ENCODE measurements at places on chromosomes 7 and 10.

DNA sequence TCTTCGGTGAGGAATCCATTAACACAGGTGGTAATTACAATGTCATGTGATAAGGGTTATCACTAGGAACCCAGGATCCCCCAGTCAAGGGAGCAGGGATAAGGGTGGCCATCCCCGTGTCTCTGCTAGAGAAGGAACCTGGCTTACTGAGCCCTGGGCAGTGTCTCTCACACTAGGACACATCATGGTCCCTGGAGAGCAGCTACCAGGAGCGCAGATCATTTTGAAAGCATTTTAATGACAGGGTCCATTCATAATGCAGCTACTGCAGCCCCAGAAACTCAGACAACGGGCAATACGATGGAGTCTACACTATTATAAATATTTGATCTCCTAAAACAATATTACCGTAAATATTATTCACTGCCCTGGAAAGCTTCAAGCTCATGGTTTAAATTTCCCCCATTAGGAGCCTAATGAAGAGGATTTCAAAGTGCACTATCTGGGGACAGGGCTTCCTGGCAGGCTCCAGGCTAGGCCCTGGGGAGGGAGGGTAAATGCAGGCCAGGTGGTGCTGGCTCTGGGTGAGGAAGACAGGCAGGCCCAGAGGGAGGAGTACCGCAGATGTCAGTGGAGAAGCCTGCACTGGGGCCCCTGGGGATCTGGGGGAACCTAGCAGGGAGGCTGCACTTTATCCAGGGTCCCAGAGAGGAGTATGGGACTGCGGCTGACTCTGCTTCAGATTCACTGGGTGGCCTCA, 52.6 kb upstream of the LOXL4 start:
- DNase-seq = no peak

- no peak for DNase-seq
These were observed 18.0 kb downstream of the MIOS start for GRCh38 chr7:7584653-7585052.

DNA sequence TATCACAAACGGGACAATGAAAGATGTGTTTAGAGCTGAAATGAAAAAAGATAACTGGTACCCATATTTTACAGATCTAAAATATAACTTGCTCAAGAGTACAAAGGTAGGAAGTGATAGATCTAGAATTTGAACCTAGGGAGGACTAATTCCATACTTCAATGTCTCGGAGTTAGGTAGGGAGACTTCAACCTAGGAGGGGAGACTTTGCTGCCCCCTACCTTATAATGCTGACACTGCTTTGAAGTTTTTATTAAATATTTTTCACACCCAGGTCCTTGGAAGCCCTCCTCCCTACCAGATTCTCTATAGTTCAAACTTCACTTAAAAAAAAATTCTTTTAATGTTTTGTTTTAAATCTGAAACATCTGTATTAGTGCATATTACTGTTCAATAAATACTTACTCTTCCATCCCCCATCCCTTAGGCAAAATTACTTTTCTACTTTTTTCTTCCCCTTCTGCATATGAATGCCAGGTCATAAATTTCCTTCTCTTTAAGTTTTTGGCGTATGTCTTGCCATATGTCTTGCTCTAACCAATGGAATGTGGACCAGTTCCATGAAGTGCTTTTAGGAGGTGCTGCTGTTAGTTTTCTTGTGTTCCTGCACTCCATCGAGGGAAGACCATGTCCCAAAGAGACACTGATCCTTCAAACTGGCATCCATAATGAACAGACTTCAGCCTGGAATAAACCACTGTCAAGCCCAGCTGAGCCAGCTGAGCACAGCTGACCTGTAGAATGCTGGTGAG, 57.8 kb downstream of the MICU1 start:
- DNase-seq = no peak

DNA sequence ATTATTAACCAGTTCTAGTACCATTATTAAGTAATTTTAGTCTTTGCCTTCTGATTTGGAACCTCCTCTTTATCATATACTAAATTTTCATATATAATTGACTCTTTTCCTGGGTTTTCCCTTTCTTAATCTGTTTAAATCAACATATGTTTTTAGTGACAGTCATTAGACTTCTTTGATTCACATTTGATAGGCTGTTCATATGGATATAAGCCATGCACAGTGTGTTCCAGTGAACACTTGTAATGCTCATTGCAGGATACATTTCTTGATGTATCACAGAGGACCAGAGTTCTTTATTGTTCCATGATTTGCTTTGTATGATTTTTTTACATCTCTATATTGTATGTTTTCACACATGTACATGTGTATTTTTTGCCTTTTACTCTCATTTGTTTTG, 114.0 kb downstream of the MLLT10 start:
- DNase-seq = no peak

DNA sequence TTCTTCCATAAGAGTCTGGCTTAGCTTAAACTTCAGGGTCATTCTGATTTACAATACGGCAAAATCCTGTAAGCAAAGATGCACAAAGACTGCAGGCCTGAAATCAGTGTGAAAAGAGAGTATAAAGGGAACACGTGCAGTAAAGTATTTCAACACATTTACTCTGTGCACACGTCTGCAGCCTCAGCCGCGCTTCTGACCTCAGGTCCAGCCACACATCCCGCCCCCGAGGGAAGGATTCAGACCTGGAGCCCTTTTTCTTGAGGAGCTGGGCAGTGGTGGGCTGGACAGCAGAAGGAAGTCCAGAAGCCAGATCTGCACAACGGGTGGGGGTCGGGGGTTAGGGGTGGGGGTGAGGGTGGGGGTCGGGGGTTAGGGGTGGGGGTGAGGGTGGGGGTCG, 58.9 kb upstream of the FAM20C start:
- DNase-seq = no peak

- no peak for DNase-seq
These were observed 150.9 kb upstream of the MEOX2 start for GRCh38 chr7:15837306-15837950.

GRCh38 chr10:95964756-95965155, 57.0 kb downstream of the CC2D2B start:
- no peak for DNase-seq

- no peak for DNase-seq
These were observed 13.8 kb upstream of the CLIP2 start for GRCh38 chr7:74275401-74275881.

DNA sequence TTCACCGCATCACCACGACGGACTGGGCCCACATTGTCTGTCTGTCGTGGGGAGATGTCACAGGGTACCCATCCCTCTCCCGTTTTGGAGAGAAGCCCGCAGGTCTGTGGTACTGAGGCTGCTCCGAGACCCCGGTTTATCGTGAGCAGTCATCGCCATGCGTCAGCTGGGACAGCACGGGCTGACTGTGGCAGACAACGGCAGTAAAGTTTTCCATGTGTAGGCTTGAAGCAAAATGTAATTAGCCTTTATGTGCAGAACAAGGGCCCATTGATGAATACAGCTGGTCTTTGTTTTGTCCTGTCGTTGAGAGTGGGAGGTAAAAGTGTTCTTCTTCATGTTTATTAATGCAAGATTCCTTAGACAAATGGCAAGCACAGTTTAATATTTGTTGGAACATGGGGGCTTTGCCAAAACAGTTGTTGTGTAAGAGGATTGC, 167.4 kb upstream of the SH2B2 start:
- no peak for DNase-seq

DNA sequence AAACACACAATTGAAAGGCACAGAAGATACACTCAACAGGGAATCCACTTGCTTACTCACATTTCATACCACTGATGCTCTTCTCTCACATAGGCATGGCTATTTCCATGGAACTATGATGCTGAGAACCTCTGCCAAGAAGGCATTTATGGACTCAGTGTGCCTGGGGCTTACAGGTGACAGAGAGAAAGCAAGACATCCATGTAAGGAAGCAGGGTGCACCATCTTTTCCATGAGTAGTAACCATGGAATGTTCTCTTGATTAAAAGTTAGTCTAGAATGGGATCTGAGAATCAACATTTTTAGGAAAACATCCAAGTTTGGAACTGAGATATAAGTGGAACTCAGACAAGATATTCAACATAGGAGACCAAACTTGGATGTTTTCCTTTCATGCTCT, 52.5 kb upstream of the MACC1 start:
- DNase-seq = no peak

DNA sequence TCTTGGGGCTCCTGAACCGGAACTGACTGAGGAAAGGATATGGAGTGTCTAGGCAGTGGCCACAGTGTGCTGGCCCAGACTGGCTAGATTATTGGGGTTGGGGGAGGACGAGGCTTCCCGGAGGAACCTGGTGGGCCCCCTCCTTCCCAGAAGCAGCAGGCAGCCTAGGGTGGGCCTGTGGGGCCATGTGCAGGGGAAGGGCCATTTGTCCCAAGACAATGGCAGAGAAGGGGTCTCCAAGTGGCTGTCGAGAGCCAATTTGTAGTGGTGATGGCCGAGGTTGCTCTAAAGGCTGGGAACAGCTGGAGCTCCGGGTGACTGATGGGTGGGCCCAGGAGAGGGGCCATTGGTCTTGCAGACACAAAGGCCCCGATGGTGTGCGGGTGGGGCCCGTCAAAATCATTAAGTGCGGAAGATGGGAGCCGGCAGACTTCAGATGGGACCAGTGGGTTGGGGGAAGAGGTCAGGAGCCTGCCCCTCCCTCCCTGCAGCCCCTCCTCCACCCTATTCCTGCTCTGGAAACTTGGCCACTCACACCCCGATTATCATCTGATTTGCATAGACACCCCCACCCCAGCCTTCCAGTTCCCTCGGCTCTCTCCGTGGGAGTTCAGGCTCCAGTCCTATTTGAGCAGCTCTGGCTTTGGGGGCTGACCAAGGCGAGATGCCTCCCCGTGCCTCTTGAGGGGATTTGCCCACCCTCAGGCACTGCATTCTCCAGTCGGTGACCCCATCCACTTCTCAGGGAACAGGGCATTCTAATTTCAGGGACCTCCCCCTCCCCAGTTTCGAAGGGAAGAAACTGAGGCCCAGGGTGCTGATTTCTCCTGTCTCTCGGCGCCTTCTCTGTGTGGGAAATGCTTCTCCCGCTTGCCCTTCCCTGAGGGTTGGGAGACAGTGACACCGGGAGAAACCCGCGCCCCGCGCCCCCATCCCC, 36.0 kb upstream of the PAX2 start:
- no peak for DNase-seq

GRCh38 chr10:85149766-85150165, 821.4 kb downstream of the CCSER2 start:
- DNase-seq = no peak

DNA sequence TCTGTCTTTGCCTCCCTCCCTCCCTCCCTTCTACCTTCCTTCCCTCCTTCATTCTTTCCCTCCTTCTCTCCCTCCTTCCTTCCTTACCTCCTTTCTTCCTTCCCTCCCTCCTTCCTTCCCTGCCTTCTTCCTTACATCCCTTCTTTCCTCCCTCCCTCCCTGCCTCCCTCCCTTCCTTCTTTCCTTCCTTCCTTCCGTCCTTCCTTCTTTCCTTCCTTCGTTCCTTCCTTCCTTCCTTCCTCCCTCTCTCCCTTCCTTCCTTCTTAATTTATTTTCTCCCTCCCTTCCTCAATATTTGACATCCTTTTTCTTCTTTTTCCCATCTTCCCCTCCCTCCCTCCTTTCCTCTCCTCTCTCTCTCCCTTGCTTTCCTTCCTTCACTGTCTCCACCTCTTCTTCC, 301.8 kb downstream of the GATA3 start:
- DNase-seq = no peak

DNA sequence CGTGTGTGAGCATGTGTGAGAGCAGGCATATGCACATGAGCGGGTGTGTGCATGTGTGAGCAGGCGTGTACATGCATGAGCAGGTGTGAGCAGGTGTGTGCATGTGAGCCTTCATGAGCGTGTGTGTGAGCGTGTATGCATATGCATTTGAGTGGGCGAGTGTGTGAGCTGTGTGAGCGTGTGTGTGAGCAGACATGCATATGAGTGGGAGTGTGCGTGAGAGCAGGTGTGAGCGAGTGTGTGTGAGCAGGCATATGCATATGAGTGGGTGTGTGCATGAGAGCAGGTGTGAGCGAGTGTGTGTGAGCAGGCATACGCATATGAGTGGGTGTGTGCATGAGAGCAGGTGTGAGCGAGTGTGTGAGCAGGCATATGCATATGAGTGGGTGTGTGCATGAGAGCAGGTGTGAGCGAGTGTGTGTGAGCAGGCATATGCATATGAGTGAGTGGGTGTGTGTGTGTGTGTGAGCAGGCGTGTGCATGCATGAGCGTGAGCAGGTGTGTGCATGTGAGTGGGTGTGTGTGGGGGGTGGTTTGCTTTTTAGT, 30.7 kb downstream of the NKX6-2 start:
- DNase-seq = no peak

- no peak for DNase-seq
These were observed 622.5 kb downstream of the TYW1 start for GRCh38 chr7:67619175-67619574.

GRCh38 chr7:78828317-78828716, 625.1 kb downstream of the MAGI2 start:
- no peak for DNase-seq

DNA sequence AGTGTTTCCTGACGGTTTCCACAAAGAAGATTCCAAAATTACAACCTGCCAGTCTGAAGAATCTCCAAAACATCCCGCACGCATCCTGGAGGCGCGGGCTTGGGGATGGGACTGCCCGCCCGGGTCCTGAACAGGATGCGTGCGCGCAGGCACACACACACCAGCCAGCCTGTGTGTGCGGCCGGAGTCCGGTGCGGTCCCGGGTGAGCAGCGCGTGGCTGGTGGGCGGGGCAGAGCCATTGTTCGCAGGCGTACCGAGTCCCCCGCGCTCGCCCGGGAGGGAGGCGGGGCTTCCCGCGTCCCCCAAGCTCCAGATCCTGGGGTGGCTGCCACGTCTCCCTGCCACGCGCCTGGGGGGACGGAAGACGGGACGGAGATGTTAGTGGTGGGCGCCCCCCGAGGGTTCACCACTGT, 675 bp upstream of the SCD start:
- peak; percentile 26 for DNase-seq

- DNase-seq = no peak
These were observed 18.7 kb upstream of the ACHE start for GRCh38 chr7:100914208-100914878.

DNA sequence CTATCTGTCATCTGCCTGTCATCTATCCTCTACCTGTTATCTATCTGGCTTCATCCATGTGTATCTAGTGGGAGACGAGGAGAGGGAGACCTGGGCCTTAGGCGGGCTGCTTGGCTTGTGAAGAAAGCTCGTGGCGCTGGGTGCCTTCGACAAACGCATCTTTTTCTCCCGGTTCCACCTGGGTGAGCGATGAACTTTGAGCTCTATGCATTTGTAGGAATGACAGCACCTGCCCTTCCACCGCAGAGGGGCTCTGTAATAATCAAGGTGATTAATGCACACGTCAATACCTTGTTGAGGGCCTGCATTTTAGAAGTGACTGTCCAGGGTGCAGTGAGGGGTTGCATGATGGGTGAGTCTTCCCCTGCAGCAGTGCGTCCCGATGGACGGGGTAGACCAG, 2.6 kb upstream of the VIPR2 start:
- no peak for DNase-seq

DNA sequence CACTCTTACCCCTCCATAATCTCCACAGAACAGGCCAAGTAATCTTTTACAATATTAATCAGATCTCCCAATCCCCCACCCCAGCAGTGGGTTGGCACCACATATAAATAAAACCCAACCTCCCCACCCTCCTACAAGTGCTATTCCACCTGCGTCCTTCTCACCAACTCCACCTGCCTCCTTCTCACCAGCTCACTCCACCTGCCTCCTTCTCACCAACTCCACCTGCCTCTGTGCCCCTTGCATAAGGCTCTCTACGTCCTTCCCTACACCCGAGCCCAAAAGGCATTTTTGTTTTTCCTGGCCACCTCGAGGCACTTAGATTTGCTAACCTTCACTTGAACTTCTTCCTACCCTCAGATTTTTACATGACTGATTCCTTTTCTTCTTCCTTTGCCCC, 89.7 kb downstream of the ATE1 start:
- DNase-seq = no peak

GRCh38 chr7:72706521-72706920, 121.5 kb downstream of the TYW1B start:
- no peak for DNase-seq

GRCh38 chr10:102313221-102313896, 68.0 kb downstream of the GBF1 start:
- no peak for DNase-seq
